ENCODE measurements at places on chromosomes 13 and 19. TPM values are rescaled to one million over a fixed set of nuclear protein-coding genes. Genes with fewer than 3 reads are reported as not detected.

The ZNF534 gene
- total RNA-seq: 0.17 TPM

The ZNF541 gene
- total RNA-seq: not detected

The VMAC gene
- total RNA-seq: 12.5 TPM

The ZNF730 gene
- not detected for total RNA-seq

The TUBA3C gene
- not detected for total RNA-seq

The SHD gene
- total RNA-seq: not detected

The LIM2 gene
- not detected for total RNA-seq

- no peak for DNase-seq
- no peaks in the 10 kb centered on the region for H3K4me1 ChIP-seq
- H3K27me3 ChIP-seq: no peaks in the 10 kb centered on the region
- H3K4me3 ChIP-seq: no peak overlapping the region
Observed at GRCh38 chr13:37995092-37995491, 125.5 kb upstream of the TRPC4 start.

DNA sequence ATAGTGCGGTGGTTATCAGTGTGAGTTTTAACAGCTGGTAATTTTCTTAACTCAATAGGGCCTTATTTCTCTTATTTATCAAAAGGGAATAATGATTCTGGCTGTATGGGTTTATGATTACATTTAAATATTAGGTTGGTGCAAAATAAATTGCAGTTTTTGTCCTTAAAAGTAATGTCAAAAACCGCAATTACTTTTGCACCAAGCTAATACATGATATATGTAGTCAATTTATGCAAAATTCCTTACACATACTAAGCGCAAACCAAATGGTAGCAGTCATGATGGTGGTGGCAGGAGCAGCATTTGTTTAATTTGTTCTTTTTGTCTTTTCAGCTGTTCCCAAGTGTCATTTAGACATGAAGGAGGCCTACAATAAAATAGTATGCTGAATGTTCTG is 1777.1 kb downstream of the OLFM4 start:
- H3K36me3 ChIP-seq: no peaks in the 10 kb centered on the region
- H3K4me1 ChIP-seq: no peaks in the 10 kb centered on the region
- H3K27ac ChIP-seq: no peak overlapping the region
- H3K27me3 ChIP-seq: no peaks in the 10 kb centered on the region
- no peak overlapping the region for H3K4me3 ChIP-seq

GRCh38 chr19:934865-935479 is 9.1 kb downstream of the ARID3A start:
- H3K36me3 ChIP-seq: no peaks in the 10 kb centered on the region
- H3K27me3 ChIP-seq: no peaks in the 10 kb centered on the region
- peak; percentile 97 for DNase-seq
- H3K27ac ChIP-seq: peak overlapping the region; percentile 80
- peak overlapping the region; percentile 17 for H3K4me3 ChIP-seq

- no peak for DNase-seq
- no peak overlapping the region for H3K4me3 ChIP-seq
- H3K4me1 ChIP-seq: no peaks in the 10 kb centered on the region
Observed at GRCh38 chr13:52810011-52810410, 38.4 kb downstream of the PCDH8 start.

DNA sequence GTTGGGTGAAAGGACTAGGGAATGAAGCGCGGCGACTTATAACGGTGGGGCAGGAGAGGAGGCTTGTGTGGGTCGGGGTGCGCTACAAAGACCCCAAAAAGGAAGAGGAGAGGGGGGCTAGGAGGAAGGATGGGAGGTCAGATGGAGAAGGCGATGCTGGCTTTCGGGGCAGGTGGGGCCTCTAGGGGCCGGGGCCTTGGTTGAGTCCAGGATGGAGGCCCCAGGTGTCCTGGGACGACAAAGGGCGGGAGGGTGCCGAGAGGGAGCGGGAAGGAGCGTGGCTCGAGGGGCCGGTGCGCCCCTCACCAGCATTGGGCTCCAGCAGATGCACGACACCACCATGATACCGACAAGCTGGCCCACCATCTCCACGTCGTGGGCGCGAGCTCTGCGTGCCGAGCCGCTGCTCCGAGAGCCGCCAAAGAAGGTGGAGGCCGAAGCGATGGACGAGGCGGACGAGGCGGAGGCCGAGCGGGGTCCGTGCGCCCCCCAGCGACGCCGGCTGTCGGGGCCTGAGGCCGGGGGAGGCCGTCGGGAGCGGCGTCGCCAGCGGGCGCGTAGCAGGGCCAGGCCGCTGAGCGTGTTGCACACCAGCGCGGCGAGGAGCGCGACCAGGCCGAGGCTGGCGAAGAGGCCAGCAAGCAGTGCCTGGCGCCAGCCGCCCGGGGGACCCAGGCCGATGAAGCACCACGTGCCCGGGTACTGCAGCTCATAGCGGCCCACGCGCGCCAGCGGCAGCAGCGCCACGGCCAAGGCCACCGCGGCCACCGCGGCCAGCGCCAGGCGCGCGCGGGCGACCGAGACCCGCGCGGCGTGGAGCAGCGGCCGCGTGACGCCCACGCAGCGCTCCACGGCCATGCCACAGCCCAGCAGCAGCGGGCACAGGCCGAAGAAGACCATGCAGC is 1.8 kb downstream of the PTGER1 start:
- H3K27me3 ChIP-seq: no peaks in the 10 kb centered on the region
- DNase-seq: no peak
- H3K27ac ChIP-seq: no peak overlapping the region
- H3K36me3 ChIP-seq: peaks cover 45% of the 10 kb centered on the region

- no peak overlapping the region for H3K27ac ChIP-seq
- H3K36me3 ChIP-seq: no peaks in the 10 kb centered on the region
- no peaks in the 10 kb centered on the region for H3K4me1 ChIP-seq
- DNase-seq: no peak
Observed at GRCh38 chr13:101554420-101555125, 102.1 kb downstream of the ITGBL1 start.

GRCh38 chr13:23349161-23349897 is 84.2 kb downstream of the SACS start:
- H3K4me1 ChIP-seq: peaks cover 70% of the 10 kb centered on the region
- H3K4me3 ChIP-seq: no peak overlapping the region
- H3K27me3 ChIP-seq: no peaks in the 10 kb centered on the region

GRCh38 chr13:30587739-30588138 is 30.0 kb upstream of the USPL1 start:
- no peaks in the 10 kb centered on the region for H3K36me3 ChIP-seq
- no peak overlapping the region for H3K4me3 ChIP-seq
- no peaks in the 10 kb centered on the region for H3K4me1 ChIP-seq
- H3K27me3 ChIP-seq: no peaks in the 10 kb centered on the region
- H3K27ac ChIP-seq: no peak overlapping the region

- H3K4me3 ChIP-seq: no peak overlapping the region
- no peaks in the 10 kb centered on the region for H3K27me3 ChIP-seq
- H3K4me1 ChIP-seq: no peaks in the 10 kb centered on the region
- no peaks in the 10 kb centered on the region for H3K36me3 ChIP-seq
- H3K27ac ChIP-seq: no peak overlapping the region
Observed at GRCh38 chr13:100976993-100977392, 302.4 kb upstream of the TMTC4 start.

DNA sequence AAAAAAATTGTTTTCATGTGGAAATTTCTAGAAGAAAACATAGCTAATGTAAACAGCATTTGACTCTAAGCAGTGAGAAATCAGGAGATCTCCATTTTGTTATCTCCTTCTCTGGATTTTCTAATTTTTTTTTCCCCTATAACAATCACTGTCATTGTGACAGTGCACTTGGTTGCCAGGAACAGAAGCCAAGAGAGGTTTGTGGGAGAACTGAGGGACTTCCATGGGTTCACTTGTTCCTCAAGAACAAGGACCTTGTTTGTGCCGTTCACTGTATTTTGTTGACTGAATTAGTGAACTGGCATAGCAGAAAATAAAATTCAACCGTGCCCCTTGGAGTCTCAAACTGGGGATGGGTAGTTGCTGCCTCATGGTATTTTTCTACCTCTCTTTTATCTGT is 17.1 kb downstream of the SHISA7 start:
- H3K27ac ChIP-seq: no peak overlapping the region
- DNase-seq: no peak
- H3K27me3 ChIP-seq: peaks cover 84% of the 10 kb centered on the region
- H3K36me3 ChIP-seq: no peaks in the 10 kb centered on the region
- H3K4me3 ChIP-seq: no peak overlapping the region

DNA sequence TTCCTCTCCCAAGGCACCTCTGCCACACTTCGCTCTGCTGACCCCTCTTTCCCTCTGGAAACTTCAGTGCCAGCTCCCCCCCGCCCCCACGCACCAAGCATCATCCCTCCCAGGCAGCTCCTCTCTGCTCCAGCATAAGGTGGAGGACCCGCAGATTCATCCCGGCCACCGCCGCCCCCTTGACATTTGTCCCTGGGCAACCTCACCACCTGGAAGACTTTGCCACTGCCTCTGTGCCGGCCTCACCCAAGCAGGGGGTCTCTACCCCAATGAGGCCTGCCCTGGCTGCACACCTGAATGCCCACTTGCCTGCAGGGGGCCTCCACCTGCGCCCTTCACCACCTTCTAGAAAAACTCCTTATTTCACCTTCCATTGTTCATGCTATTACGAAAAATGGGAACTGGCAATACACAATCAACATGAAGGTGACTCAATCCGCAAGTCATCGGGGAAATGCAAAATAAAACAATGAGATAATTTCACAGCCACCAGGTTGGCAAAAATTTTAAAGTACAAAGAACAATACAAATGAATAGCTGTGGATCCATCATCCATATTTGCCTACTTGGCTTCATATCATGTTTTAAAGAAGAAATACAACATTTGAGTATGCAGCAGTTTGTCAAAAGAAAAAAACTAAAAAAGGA is 21.9 kb downstream of the CCNE1 start:
- H3K4me1 ChIP-seq: no peaks in the 10 kb centered on the region
- no peaks in the 10 kb centered on the region for H3K27me3 ChIP-seq
- DNase-seq: no peak

- peaks cover 8% of the 10 kb centered on the region for H3K4me1 ChIP-seq
- no peaks in the 10 kb centered on the region for H3K27me3 ChIP-seq
- H3K4me3 ChIP-seq: no peak overlapping the region
- no peak for DNase-seq
- H3K36me3 ChIP-seq: no peaks in the 10 kb centered on the region
Observed at GRCh38 chr19:43784241-43784980, 3.6 kb upstream of the KCNN4 start.

GRCh38 chr13:99967869-99968520 is 3.6 kb downstream of the ZIC5 start:
- peaks cover 38% of the 10 kb centered on the region for H3K4me1 ChIP-seq
- DNase-seq: no peak
- no peaks in the 10 kb centered on the region for H3K36me3 ChIP-seq
- peaks cover 30% of the 10 kb centered on the region for H3K27me3 ChIP-seq
- H3K27ac ChIP-seq: no peak overlapping the region

GRCh38 chr19:4220188-4220587 is 9.1 kb upstream of the EBI3 start:
- no peaks in the 10 kb centered on the region for H3K4me1 ChIP-seq
- no peak overlapping the region for H3K4me3 ChIP-seq
- no peak overlapping the region for H3K27ac ChIP-seq
- no peaks in the 10 kb centered on the region for H3K27me3 ChIP-seq
- no peak for DNase-seq

GRCh38 chr13:74975111-74975510 is 506.9 kb downstream of the TBC1D4 start:
- H3K4me1 ChIP-seq: no peaks in the 10 kb centered on the region
- H3K27ac ChIP-seq: no peak overlapping the region
- no peak overlapping the region for H3K4me3 ChIP-seq
- H3K27me3 ChIP-seq: no peaks in the 10 kb centered on the region
- no peak for DNase-seq

DNA sequence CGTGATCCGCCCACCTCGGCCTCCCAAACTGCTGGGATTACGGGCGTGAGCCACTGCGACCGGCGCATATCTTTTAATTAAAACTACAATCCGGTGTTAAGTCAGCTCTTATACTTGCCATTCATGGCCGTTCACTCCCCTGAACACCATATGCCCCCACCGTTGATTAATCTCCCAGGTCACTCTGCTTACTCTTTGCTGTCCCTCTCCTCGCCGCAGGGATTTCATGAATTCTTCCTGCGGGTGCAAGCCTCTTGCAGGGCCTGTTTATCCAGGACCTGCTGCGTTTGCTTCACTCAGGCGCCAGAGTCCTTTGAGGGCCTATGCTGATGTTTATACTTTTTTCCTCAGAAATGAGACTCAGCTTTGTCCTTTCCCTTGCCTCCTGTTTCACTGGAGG is 996 bp downstream of the ERVV-2 start:
- no peak for DNase-seq
- no peak overlapping the region for H3K27ac ChIP-seq
- no peak overlapping the region for H3K4me3 ChIP-seq
- no peaks in the 10 kb centered on the region for H3K36me3 ChIP-seq

DNA sequence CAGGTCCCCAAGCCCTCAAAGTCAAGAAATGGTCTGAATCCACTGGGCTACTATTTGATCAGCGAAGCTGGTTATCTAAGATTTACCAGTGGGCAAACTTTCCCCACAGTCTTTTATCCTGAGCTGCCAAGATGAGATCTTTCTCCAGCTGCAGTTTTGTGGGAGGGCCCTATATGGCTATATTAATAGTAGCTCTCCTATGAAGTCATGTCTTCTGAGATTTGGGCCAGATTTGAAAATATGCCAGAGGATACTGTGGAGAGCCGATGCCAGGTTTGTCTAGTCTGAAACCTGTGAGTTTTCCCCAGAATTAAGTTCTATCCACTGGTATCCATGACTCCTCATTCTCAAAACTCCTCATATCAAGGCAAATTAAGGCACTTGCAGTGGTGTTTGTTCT is 173.2 kb downstream of the FLT1 start:
- no peak overlapping the region for H3K4me3 ChIP-seq
- DNase-seq: no peak
- H3K27me3 ChIP-seq: no peaks in the 10 kb centered on the region
- H3K27ac ChIP-seq: no peak overlapping the region
- H3K4me1 ChIP-seq: peaks cover 16% of the 10 kb centered on the region
- H3K36me3 ChIP-seq: no peaks in the 10 kb centered on the region

DNA sequence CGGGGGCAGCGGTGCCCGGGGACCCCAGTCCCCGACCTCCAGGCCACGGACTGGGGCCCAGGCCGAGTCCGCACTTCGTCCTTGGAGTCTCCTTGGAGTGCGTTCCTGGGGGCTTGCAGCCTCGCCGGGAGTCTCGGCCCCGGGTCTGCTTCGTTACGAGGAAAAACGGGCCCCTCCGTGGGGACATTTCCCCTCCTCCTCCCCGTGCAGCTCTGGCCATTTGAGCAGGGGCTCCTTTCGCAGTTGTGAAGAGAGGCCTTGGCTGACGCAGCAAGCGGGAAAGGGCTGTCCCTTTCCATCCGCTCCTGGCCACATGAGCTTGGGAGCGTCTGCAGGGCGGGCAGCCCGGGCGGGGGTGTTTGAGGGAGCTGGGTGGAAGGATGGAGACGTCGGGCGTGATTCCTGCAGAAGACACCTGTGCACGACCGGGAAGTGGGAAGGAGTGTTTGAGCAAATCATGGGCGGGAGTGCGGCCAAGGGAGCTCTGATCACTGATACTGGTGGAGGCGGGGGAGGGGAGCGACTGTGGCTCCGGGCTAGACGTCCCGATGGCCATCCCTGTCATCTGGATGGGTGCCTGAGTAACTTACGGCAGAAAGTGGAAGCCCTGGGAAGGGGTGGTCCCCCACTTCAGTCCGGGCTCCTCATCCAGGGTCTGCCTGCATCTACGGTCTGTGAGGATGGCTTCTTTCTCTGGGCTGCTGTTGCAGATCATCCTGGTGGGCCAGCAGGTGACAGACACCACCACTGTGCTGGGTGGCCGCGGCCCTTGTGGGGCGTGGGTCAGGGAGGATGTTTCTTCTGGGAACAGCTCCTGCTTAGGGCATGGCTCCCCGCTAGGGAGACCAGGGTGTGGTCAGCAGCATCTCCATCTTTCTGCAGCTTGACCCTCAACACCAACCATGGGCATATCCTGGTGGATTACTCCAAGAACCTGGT is 736 bp downstream of the GPI start:
- peak overlapping the region; percentile 88 for H3K4me3 ChIP-seq
- H3K36me3 ChIP-seq: peaks cover 45% of the 10 kb centered on the region
- peaks cover 42% of the 10 kb centered on the region for H3K4me1 ChIP-seq
- peak overlapping the region; percentile 88 for H3K27ac ChIP-seq
- DNase-seq: no peak
- H3K27me3 ChIP-seq: no peaks in the 10 kb centered on the region
